EH (cell line): ENCODE measurements at places on chromosomes 16 and 17.

- peak; percentile 58 for DNase-seq
These were observed 4.8 kb downstream of the MT1A start for GRCh38 chr16:56643080-56643778.

GRCh38 chr16:85829751-85830445 lies 30.4 kb downstream of the COX4I1 start:
- DNase-seq, result no peak

DNA sequence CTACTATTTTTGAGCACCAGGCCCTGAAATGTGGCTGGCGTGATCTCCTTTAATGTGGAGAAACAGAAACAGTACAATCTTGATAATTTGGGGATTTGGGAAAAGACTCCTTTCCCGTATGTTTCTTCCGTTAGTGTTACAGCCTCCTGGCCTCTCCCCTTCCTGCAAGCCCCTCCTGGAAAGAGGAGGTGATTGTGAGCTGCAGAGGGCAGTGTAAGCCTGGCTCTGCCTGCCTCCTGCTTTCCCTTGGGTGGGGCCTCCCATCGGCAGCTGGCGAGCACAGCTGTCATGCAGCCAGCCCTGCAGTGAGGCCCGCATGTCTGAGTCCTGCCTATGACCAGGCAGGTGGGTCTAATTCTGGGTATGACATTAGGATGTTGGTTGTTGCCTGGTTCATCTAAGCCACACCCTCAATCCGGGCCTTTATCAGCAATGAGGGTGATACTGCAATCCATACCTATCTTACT lies 48.7 kb upstream of the WSB1 start:
- DNase-seq, result peak; percentile 79

- no peak for DNase-seq
These were observed 266.5 kb upstream of the PSMD7 start for GRCh38 chr16:74030000-74030706.

DNA sequence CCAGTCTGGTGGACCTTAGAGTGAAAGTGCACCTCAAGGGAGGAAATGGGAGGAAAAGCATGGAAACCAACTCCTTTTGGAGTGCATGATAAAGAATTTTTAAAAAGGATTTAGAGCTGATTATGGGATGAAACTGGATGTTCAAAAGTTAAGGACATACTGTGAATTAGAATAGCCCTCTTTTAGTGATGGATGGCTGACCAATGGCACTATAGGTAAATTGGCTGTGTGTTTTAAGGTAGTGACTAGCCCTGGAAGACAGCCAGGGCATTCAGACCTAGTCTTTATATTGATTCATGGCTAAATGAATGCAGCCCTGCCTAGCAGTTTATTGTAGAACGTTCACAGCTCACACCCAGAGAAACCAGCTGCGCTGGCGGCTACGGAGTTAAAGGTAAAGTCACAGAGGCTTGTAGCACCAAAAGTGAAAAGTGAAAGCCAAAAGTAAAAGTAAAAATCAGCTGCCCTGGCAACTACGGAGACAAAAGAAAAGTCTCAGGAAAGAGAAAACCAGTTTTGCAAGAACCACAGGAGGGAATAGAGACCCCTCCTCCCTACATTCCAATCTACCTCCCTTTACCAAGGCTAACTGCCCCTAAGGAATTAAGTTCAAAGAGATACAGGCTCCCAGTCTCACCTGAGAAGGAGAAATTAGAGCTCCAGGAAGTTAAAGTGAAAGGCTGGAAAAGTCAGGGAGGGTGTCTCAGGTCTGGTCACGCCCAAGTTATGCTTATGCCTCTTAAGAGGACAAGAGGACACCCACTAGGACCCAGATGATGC lies 21.8 kb downstream of the ACSM1 start:
- peak; percentile 1 for DNase-seq

DNA sequence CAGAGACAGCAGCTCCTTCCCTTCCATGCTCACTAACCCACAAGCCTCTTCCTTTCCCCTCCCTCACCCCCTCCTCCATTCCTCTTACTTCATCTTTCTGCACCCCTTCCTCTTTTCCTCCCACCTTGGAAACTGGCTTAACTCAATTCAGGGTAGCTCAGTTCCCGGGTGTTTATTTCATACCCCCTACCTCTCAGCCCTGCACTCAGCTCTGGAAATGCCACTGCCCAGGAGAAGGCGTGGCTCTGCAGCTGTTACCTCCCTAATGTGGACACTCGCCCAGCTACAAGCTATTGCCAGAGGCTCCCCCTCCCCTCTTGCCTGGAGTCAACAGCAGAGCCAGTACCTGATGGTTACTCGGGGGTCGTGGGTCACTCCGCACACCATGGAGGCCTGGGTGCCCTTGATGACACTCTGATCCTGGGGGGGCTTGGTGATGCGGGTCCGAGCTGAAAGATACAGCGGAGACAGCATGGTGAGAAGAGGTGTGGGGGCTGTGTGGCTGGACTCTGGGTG lies 118.4 kb upstream of the CDC42EP4 start:
- no peak for DNase-seq

- peak; percentile 94 for DNase-seq
These were observed 167.1 kb upstream of the FOXF1 start for GRCh38 chr16:86343027-86343795.

GRCh38 chr16:74660383-74660782 lies 6.3 kb downstream of the RFWD3 start:
- DNase-seq, result no peak

DNA sequence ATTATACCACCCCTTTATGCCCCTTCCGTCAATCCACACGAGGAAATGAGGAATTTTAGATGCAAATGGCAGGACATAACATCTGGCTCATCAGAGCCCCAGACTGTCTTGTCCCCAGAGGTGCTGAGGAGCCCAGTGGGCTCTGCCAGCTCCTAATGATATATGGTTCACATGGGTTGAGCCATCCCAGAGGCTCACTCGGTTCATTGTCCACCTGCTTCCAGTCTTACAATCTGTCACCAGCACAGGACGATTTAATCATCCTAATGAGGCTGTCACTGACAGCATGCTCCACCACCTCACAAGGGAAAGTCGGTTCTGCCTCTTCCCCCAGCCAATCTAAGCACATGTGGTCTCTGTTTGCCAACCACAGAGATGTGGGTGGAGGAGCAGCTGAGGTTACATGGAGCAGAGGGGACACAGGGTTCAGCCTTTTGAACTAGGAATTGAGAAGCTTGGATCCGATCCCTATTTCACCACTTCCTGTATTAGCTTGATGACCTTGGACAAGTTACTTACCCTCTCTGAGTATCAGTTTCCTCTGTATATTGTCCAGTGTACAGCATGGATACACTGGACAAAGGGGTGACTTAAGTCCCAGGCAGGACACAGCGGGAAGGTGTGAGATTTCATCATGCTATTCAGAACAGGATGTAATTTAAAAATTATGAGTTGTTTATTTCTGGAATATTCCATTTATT lies 27.0 kb upstream of the DHX8 start:
- DNase-seq, result peak; percentile 72

GRCh38 chr16:55555436-55555835 lies 11.0 kb upstream of the CAPNS2 start:
- DNase-seq, result peak; percentile 73

DNA sequence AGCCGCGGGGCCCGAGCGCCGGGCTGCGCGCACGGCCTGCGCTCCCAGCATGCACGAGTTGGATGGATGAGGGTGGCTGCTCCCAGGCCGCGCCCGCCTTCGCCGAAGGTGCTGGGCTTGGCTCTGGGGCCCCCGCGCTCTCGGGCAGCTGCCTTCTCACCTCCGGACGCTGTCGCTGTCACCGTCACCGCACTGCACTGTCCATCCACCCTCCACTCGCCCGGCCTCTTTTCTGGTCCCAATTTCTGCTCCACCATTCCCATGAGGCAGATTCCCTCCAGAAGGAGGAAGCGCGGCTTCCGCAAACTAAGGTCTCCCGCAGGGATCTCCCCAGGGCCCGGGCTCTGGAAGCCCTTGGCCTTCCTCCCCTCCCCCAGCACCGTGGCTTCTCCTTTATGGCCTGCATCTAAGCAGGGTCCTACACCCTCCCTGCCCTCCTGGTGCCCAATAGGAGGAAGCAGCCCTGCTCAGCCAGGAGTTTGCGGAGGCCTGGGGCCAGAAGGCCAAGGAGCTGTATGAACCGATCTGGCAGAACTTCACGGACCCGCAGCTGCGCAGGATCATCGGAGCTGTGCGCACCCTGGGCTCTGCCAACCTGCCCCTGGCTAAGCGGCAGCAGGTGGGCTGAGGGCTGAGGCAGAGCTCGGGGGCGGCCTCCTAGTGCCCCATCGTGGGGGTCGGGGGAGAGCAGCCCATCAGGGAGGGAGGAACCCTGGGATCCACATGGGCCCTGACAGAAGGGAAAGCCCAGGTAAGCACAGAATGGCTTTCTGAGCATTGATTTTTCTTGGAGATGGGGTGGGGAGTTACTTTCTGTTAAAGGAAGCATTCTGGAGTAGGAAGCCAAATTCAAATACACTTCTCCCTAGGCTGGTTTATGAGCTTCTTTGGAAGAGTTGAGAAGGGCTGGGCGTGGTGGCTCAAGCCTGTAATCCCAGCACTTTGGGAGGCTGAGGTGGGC lies 899 bp downstream of the ACE start:
- DNase-seq, result peak; percentile 32

DNA sequence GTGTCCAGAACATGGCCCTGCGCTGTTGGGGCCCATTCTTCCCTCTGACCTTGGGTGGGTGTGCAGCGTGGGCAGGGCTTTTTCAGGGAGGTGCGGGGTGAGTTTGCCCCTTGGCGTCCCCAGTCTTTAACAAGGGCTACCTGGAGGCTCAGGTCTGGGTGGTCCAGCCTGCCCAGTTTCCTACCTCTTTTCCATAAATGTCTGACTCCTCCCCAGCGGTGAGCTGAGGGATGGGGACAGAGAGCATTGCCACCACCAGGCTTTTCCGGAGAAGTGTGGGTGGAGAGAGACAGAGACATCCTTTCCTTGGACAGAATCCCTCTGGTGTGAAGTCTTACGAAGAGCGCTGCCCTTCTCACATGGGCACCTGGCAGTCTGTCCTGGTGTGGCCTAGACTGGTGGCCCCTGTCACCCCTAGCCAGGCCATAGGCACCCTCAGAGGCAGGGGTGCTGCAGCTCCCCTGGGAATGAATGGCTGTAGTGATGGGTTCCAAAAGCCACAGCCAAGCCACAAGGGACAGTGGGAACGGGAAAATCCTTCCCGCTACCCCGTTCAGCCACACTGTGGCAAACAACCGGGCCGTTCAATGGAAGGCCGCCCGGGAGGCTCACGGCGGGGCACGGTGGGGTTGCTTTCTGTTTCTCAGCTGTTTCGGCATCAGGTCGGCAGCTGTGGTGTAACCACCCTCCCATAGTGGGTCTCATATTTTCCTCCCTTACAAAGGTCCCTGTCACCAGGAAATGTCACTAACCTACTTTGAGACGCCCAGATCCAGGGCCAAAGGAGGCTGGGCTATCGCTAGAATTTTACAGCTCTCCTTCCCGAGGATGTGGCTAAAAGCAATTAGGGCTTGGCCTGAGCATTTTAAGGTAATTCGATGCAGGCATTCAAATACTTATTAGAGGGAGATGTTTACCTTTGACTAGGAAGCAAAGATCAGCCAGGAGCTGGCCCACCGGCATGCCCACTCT lies 61.9 kb upstream of the GSE1 start:
- no peak for DNase-seq

DNA sequence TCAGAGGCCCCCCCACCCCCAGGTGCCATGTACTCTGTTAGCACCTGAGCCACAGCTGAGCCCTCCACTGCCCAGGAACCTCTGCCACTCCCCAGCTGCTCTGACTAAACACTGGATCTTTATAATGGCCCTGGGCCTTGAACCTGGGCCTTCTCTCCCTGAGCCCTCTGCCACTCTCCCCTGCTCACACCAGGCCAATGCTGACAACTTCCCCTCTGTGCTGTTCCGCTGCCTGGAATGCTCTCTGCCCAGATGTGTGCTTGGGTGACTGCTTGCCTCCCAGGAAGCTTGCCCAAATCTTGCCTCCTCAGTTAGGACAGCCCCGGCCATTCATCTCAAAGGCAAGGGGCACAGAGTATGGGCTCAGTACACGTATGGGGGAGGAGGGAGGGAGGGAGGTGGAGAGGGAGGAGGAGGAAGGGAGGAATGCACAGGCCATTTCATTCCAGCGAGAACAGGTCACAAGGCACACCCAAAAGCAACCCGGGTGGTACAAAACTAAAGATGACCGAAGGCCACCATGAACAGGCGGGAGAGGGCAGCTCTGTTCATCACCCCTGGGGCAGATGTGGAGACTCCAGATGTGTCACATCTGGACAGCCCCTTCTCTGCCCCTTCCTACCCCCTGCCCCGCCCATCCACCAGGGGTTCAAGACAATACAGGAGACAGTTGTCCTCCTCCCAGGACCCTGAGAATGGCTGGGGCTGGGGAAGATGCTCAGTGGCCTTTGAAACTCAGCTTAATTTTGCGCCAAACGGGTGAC lies 15.3 kb upstream of the TNFRSF13B start:
- DNase-seq, result no peak

GRCh38 chr17:58920773-58921172 lies 165.1 kb downstream of the PPM1E start:
- no peak for DNase-seq

DNA sequence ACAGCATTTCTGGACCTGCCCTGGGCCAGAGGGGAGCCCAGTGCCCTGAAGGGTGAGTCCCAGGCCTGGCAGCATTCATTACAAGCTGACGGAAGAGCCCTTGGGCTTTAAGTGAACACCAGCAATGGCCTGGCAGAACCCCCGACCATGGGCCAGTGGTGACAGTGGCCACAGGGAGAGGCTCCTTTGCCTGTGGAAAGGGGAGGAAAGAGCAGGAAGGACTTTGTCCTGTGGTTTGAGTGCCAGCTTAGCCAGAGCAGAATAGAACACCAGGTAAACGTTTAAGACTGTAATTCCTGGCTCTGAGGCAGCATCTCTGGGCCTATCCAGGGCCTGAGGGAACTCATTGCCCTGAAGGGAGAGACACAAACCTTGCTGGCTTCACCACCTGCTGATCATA lies 34.3 kb upstream of the ATP2C2 start:
- DNase-seq, result no peak

GRCh38 chr16:81676066-81676882 lies 102.8 kb upstream of the PLCG2 start:
- DNase-seq, result no peak

GRCh38 chr17:79803997-79804855 lies 7.3 kb upstream of the CBX8 start:
- peak; percentile 26 for DNase-seq

- no peak for DNase-seq
These were observed 38.8 kb upstream of the ANKFN1 start for GRCh38 chr17:56114469-56114868.

DNA sequence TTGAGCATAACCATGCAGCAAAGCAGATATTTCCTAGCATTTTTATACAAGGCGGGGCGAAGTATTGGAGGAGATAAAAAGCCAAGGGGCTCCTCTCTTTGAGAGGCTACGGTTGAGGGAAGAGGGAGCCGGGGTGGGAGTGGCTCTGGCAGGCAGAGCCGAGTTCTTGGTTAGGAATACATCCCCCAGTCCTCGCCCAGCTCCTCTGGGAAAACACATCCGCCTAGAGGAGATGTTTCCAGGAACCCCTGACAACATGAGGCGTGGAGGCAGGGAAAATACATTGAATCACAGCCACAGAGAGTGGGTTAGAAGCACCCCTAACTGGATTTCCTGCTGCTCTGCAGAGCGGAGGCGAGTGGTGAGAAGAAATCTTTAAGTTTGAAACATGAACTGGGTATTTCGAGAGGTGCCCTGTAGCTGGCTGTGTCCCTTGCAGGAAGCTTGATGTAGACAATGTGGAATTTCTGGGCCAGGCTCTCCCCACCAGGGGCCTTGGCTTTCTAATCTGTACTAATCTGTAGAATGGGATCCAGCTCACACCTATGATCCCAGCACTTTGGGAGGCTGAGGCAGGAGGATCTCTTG lies 27.3 kb downstream of the TTYH2 start:
- no peak for DNase-seq
